ENCODE measurements at places on chromosomes 11 and 22.

- no peak for DNase-seq
Measured at GRCh38 chr11:17287058-17287457, 10.5 kb downstream of the NUCB2 start.

- no peak for DNase-seq
Measured at GRCh38 chr22:47332246-47332980, 570.0 kb downstream of the TBC1D22A start.

- DNase-seq, result no peak
Measured at GRCh38 chr11:46049325-46049897, 71.8 kb downstream of the PHF21A start.

DNA sequence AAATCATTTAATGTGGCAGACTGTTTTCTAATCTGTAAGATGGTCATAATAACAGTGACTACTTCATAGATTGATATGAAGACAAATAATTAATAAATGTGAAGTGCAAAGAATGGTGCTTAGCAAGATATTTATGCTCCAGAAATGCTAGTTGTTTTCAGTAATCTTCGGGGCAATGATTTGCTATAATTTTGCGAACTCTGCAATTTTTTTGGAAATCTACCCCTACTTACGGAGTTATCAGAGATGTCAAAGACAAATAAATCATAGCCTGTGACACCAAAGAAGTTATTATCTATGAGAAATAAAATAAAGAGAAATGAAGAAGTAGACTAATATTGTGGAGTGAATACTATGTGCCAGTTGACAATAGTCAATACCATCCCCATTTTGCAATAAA, 634.1 kb upstream of the LRRC4C start:
- DNase-seq, result no peak

GRCh38 chr11:95229199-95229992, 1.6 kb downstream of the SESN3 start:
- DNase-seq, result no peak

DNA sequence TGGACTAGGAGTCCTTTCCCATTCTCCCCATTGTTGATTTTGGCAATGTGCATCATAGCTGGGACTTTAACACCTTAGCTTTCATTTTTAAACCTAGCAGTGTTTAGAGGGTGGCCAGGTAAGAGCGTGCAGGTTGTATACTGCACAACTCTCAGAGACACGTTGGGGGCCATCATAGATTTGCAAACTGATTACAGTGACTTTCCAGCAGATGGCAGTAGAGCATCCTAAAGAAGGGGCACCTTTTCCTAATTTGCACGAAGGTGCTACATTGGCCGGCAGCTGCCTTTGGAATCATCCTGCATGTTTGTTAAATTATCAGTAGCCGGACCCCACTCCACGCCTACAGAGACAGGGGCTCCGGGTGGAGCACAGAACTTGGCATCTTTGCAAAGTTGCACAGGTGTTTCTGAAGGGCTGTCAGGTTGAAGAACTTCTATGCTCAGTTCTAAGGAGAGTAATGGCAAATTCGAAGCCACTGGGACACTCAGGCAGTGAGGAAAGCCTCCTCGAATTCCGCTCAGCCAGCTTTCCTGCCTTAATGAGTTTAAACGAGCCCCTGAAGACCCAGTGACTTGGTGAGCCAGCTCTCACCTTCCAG, 7.7 kb downstream of the LHFPL7 start:
- DNase-seq, result no peak

DNA sequence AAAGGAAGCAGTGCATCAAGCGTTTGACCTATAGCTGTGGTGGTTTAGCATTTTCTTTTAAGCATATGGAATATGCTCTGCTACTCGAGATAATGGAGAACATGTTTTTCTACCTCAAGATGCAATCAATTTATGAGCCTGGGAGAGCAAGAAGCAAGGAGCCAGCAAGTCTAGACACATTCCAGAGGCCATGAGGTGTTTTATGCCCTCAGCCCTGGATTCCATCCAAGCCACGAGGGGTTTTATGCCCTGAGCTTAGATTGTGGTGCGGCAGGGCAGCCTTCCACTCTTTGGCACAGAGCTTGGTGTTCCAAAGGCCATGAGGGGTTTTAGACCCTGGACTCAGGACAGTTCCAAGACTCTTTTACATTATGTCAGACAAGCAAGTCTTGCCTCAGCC, 11.7 kb upstream of the DNAJB13 start:
- DNase-seq, result no peak

DNA sequence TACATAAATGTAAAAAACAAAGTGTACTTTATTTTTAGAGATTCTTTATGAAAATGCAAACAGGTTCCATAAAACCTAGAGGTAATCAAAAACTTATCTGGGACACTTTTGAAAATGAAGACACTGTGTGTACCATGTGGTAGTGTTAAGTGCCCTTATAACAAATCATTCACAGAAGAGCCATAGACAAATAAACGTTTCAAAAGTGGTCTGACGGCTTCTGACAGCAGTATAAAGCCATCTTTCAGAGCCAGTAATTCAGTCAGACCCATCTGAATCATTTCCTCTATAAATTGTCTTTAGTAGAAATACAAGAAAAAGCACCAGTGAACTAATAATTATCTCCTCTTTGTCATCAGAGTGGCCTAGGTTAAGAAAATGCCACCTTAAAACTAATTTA, 100.0 kb downstream of the PAX6 start:
- no peak for DNase-seq

DNA sequence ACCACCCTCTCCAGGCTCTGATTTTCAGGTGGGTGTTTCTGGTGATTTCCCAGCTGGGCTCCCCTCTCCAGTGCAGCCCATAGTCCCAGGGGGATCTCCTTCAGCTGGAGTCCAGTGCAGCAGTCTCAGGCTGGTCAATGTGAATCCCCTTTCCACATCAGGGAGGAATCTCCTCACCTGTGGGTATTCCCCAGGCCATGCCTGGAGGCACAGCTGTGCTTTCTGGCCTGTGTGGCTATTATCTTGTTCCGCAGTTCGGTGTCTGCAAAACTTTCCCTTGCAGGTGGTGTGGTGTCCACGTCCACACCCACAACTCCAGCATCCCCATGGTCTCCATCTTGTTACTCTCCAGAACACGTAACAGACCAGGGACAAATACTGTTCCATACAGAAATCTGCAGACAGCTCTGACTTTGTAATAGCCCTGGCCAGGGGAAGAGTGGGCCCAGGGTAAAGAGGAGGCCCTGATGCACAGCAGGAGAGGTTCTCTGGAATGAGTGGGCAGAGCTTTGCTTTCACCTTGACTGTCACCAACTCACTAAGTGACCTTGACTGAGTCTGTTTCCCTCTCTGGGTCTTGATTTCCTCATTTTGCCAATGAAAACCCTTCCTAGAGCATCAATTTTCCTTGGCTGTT, 183.2 kb downstream of the CSNK2A3 start:
- DNase-seq, result no peak

DNA sequence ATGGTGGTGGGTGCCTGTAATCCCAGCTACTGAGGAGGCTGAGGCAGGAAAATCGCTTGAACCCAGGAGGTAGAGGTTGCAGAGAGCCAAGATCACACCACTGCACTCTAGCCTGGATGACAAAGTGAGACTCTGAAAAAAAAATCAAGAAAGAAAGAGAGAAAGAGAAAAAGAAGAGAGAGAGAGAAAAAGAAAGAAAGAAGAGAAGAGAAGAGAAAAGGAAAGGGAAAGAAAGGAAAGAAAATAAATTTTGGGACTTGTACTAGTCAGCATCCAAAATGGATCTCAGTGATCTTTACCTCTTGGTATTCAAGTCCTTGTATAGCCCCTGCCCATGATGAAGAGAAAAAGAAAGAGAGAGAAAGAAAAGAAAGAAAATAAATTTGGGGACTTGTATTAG, 22.2 kb upstream of the PICALM start:
- no peak for DNase-seq

GRCh38 chr11:47560426-47560825, 5.0 kb upstream of the PTPMT1 start:
- no peak for DNase-seq

DNA sequence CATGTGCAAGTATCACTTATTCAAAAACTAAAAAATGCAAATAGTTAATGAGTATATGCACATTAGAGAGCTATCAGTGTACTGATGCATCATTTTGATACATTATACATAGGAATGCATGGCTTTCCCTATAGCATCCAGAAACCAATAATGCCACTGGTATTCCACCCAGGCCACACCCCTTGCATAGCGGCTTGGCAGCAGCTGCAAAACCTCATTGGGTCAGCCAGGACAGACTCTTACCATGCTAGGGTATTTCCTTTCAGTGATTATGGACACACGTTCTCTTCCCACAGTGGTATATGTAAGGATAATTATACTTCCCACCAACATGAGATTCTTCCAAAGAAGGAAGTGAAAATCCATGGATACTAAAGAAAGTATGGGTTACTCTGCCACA, 145.9 kb upstream of the PITPNB start:
- DNase-seq, result no peak

DNA sequence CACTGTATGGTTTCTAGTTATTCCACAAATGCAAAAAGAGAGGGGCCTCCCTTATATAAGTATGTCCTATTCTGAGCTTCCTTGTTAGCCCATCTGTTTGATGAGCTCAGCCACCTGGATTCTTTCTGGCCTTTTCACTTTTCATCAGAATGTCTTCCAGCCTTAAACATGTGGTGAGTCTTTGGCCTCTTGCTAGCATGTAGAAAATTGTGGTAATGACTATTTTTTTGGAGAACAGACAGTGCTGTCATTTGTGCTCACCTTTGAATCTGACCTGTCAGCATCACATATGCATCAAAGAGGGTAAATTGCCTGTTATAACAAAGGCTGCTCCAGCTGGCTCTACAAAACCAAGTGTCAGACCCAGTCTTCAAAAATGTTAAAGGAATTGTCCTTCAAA, 558.7 kb downstream of the RAB38 start:
- DNase-seq, result no peak

DNA sequence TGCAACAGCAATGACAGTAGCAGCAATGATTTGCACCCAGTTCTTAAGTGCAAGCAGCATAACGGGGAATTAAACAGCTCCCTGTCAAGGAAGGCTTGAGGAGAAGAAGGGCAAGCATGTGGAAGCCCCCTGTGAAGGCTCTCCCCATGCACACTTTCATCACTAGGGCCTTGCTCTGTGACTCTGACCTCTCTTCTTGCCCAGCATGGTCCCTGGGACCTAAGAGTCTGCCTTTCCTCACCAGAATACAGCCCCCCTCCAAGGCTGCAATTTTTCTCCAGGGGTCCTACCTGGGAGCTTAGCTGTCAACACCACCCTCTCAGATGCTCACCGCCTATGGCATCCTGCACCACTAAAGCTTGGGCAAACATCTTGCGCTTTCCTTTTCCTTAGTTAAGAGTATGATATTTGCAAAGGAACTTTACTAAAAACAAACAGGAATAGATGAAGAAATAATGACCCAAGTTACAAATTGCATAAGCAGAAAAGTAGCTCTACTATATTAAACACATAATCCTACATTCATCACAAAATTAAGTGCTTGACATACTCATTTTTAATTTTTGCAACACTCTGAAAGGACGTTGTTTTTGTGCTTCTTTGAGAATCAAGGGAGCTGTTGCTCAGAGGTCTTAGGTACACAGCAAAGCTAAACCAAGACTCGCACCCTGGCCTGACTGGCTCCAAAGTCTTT, 187.6 kb downstream of the ADAMTS15 start:
- no peak for DNase-seq

DNA sequence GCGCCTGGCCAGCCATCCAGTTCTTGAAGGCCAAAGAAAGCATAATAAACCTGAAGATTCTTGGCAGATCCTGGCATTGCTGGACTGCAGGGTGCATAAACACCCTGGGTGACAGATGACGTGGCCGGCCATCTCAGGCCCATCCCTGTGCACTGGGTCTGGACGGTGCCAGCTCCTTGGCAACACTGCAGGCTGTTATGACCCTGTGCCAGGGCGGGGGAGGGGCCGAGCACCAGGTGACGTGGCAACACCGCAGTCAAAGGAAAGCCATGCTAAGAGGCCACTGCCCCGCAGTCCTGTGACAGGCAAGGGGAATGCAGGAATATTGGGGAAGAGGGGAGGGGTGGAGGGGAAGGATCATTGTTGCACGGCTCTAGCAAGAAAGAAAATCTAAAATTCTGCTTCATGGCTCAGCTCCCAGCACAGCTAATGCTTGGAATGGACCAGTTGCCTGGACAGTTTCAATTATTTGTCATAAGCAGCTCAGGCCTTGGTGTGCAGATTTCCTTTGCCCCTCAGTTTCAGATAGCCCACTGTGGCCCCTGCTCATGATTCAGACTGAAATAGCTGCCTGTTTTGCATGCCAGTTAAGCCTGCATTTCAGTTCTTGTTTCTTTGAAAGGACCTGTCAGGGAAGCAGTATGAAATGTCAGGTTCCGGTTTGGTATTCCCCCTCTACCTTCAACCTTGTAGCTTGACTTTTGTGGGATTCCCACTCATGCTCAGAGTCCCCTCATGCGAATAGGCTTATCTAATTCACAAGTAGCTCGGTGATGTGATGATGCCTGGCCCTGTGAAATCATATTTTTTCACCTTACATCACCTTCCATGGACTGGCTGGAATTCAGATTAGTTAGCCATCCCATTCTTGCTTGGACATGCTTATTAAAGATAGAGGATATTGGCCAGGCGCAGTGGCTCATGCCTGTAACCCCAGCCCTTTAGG, 29.7 kb upstream of the DDX6 start:
- no peak for DNase-seq

GRCh38 chr11:102983486-102983885, 28.0 kb upstream of the MMP13 start:
- DNase-seq, result no peak

DNA sequence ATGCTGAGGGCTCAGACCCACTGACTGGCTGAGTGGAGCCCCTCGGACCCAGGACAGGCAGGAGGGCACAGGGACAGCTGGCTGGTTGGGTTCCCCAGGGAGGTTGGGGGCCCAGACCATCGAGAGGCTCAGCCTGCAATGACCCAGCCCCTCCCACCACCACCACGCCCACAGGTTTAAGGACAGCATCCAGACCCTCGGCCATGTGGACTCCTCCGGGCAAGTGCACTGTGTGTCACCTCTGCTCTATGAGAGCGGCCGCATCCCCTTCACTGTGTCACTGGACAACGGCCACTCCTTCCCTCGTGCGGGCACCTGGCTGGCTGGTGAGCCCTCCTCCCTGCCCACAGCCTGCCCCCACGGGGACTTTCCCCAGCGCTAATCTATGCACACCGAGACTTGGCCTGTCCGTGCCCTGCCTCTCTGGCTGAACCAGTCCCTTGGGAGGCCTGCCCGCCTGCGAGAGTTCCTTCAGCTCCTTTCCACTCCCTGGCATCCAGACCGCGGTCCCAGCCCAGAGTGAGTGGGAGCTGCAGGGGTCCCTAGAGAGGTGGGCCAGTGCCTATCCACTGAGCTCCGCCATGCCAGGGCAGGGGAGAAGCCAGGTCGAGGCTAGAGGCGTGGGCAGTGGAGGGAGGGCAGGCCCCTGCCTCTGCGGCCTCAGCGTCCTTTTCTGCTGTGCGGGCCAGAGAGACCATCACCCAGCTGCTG, 2.2 kb downstream of the SUSD2 start:
- DNase-seq, result no peak
